Germinal center (tissue), 1 donor: ENCODE measurements at places on chromosomes 13 and 19.

GRCh38 chr13:52849291-52850071, 1.0 kb upstream of the PCDH8 start:
- DNase-seq: no peak

- no peak for DNase-seq
Measured at GRCh38 chr13:73304442-73304841, 245.6 kb downstream of the KLF5 start.

DNA sequence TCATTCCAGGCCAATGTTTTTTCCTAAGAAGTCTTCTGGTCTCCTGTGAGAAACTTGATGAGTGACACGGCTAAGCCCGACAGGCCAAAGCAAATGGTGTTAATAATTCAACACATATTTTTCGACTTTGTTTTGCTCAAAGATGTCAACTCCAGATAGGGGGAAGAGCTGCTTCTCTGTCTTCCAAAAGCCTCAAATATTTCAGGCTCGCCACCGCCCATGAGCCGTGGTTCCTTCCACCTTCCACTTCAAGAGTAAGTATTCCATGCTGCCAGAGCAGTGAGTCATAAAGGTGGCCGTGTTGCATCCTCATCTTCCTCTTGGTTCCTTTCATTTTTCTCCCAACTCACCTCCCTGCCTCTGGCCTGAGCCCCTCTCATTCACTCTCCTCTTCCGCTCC, 272.6 kb downstream of the EFNB2 start:
- DNase-seq: no peak

GRCh38 chr13:107712145-107712860, 503.0 kb downstream of the LIG4 start:
- no peak for DNase-seq

GRCh38 chr19:49689133-49690078, at the start of gene ADM5:
ADM5 (plus strand) TSS chr19:49689594; CDS start chr19:49689838, 244 bp downstream.
- DNase-seq: peak; percentile 40

GRCh38 chr19:55442372-55442961, 633 bp downstream of the SHISA7 start:
- DNase-seq: no peak

DNA sequence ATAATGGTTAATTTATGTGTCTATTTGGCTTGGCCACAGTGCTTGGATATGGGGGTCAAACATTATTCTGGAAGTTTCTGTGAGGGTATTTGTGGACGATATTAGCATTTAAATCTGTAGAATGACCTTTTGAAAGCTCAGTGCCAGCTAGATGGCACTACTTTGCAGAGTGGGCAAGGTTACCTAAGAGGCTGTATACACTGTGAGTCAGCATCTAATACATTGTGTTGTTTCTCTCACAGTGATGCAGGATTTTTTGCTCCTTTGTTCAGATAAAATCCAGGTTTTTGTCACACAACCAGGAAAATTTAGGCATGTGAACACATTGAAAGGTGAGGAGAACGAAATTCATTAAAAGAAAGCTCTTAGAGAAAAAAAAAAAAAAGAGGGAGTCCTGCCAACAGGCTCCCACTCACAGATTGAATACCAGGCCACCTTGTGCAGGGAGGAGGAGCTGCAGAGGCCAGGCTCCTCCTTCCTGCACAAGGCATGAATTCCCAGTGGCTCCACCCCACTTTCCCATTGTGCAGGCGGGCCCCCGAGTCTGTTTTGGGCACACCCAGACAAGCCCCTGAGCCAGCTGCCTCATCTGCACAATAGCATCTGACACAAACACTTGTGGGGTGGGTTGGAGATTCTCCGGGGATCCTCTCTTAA, 551.0 kb upstream of the ATXN8OS start:
- DNase-seq: no peak

GRCh38 chr19:39797083-39797482, 18.4 kb downstream of the LEUTX start:
- DNase-seq: no peak

DNA sequence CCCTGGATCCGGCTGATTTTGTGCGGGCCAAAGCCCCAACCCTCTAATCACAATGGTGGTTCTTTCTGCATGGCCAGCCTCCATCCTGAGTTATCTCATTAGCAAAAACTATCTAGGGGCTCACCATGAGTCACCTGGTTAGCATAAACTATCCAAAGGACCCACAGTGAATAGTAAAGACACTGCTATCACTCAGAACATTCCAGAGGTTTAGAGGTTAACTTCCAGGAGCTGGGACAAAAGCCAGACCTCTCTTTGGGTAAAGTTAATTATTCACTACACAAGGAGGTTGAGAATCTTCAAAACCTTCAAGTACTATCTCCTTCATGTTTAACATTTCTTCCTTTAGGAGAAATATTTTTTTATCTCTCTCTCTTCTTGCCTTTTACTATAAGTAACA, 18.8 kb upstream of the PPP5C start:
- no peak for DNase-seq

DNA sequence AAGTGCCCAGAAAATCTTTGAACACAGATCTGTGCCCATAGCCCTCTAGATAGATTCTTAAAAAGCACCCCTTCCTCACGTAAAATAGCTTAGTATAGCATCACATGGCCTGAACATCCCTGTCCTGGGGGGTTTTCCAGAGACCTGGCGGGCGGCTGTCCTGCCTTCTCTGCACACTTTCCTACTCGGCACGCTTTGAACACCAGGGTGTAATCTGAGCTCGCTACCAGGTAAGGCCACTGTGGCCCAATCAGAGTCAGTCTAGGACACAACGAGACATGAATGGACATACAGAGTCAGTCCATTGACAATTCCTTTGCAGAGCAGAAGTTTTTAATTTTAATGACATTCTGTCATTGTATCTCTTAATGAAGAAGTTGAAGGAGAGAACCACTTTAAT, 8.1 kb downstream of the CYP2A13 start:
- no peak for DNase-seq

- DNase-seq: no peak
Measured at GRCh38 chr19:5298471-5298901, 42.1 kb downstream of the PTPRS start.

DNA sequence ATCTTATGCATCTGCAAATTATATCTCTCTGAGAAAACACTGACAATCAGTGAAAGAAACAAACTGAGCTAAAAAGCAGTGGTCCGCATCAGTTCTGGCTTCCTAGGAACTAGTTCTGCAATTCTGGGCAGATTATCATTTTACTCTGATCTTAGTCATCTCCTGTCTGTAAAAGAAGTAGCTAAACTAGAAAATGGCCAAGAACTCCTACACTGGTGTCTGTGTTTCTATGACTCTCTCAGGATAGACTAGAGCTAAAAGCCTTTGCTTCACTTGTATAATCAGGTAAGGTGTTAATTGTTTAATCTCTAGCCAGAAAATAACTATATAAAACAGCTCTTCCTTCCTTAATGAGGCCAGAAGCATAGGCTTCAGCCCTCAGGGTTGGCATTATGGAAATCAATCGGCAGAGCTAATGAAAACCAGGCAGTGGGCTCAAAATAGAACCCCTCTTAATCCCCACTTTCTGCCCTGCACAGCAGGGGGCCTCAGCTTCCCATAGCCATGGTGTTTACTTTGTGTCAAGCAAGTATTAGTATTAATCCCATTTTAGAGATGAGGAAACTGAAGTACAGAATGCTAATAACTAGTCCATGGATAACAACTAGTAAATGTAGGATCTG, 459.2 kb downstream of the FGF14 start:
- no peak for DNase-seq

DNA sequence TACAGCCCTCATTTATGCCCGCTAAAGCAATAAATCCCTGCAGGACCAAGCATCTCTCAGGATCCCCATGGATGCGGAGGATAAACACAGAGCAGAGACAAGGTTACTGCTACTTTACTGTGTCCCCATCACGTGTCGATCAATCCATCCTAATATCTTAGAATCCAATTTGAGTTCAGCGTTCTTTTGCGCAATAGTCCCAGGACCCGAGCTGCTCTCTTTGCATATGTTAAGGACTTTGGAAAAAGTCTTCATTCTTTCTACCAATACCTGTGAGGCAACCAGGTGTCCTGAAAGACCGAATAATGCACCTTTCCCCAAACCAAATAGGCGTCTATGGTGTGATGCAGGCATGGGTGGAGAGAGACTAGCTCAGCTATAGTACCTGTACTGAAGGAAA, 38.0 kb upstream of the URAD start:
- DNase-seq: no peak

- DNase-seq: no peak
Measured at GRCh38 chr13:100349594-100349993, 239.0 kb downstream of the GGACT start.

GRCh38 chr19:10566658-10567410, 1.0 kb upstream of the KRI1 start:
- peak; percentile 49 for DNase-seq

DNA sequence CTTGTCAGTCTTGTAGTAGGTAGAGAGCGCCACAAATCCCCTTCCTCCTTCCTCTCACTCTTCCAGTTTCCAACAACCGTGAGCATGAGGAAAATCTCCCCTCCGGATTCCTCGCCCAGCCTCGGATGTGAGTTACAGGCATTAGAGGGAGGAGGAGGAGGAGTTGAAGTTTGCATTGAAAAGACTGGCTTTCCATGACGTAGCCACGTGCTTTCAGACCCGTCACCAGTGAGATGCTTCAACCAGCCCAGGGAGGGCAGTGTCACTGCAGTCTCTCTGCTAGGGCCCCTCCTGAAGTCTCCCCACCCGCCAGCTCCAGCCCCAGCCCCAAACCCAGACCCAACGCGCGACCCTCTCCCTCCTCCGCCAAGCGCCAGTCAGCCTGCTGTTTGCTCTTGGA, 442 bp upstream of the FGF14 start:
- DNase-seq: peak; percentile 25

DNA sequence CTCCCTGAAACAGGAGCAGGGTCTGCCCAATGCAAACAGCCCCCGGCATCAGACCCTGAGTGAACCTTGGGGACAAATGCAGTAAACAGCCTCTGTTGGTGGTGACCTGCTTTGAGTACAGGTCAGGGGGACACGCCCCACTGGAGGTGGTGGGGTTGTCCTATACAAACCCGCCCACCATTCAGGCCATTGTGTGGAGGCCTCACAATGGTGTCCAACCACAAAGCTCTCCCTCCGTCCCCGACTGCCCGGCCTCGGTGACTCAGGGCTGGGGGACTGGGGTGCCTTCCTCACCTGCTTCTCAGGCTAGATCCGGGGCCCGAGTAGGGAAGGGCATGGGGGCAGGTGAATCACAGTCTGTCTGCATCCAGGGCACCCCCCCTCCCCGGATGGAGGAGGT, 1.5 kb downstream of the MUC16 start:
- DNase-seq: no peak

DNA sequence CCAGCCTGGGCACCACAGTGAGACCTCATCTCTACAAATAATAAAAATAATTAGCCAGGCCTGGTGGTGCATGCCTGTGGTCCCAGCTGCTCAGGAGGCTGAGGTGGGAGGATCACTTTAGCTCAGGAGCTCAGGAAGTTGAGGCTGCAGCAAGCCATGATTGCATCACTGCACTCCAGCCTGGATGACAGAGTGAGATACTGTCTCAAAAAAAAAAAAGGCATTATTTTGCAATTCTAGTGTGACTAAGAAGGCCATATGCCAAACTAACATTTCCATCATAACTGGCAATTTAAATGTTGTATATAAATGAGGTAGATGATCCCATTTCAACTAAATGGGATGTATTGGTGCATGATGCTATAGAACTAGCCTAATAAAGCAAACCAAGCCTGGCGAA, 632.8 kb upstream of the KLF12 start:
- DNase-seq: no peak

- no peak for DNase-seq
Measured at GRCh38 chr13:98134901-98135300, 8.0 kb upstream of the FARP1 start.

- no peak for DNase-seq
Measured at GRCh38 chr13:26528527-26528926, 29.0 kb upstream of the WASF3 start.

DNA sequence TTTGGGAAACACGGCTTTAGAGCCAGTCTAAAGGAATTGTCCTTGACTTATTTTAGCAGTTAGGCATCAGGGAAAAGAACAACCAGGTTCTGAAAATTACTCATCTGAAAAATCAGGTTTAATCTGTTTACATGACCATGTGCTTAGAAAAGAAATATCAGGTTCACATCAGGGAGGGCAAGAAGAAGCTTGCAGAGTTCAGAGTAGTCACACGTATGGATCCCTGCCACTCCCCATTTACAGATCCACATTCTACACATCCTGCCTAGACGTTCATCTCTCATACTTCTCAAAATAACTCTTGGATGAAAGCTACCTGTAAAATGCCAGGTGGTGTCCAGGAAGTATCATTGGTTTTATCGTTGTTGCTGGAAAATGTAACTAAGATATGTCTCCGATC, 14.0 kb upstream of the PHF11 start:
- DNase-seq: no peak

DNA sequence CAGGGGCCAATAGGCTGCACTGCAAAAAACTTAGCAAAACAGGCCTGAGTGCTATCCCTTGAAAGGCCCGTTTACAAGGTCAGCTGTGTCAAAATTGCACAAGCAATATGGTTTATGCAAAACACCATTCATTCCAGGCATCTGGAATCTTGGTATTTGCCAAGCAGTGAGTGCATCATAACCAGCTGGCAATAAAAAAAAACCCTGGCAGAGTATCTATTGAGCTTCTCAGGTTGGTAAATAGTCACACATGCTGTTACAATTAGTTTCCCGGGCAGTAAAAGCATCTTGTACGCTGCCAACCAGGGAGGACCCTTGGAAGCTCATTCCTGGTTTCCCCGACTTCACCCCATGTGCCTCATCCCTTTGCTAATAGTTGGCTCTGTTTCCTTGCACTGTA, 21.3 kb downstream of the ZNF77 start:
- no peak for DNase-seq

- no peak for DNase-seq
Measured at GRCh38 chr13:50421473-50422130, 406.4 kb downstream of the KCNRG start.

DNA sequence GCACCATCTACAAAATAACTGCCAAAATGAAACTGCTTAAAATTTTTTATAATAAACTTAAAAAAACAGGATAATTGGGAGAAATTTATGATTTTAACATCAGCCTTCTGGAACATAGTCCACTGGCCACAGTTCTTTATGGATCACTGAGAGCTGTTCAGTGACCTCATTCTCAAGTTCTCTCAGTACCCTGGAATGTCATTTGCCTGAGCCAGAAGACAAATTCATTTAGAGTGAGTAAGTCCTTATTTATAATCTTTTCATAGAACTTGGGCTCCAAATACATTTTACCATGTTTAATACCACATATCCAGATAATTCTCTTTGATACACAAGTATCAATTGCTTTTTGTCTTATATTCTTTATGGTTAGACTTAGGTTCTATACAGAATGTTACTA, 87.6 kb downstream of the CAB39L start:
- DNase-seq: no peak

- DNase-seq: no peak
Measured at GRCh38 chr13:62846302-62846701, 1430.7 kb upstream of the PCDH20 start.

GRCh38 chr19:48480183-48480557, 11.0 kb downstream of the CYTH2 start:
- DNase-seq: no peak

- DNase-seq: no peak
Measured at GRCh38 chr19:33171916-33172359, 22.2 kb upstream of the LRP3 start.

DNA sequence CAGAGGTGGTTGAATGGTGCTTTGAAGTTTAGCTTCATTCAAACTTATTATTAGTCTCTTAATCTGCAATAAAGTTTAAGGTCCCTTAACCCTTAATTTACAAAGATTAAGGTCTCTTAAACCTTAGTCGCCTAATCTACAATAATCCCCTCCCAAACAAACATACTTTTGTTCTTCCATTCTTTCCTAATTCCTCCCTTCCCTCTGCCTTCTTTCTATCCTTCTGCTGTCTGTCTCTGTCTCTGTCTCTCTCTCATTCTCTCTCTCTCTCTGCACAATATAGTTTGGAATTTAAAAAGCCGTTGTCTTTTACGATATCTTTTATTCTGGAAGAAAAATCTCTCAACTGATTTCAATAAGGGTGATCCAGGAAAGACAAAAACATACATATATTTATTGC, 1096.8 kb upstream of the ATXN8OS start:
- DNase-seq: no peak
